ENCODE measurements at places on chromosomes 1 and 21.

- no peak for DNase-seq
Measured at GRCh38 chr21:24716281-24716918, 890.9 kb downstream of the MRPL39 start.

- no peak for DNase-seq
Measured at GRCh38 chr1:55346586-55346985, 131.4 kb upstream of the USP24 start.

DNA sequence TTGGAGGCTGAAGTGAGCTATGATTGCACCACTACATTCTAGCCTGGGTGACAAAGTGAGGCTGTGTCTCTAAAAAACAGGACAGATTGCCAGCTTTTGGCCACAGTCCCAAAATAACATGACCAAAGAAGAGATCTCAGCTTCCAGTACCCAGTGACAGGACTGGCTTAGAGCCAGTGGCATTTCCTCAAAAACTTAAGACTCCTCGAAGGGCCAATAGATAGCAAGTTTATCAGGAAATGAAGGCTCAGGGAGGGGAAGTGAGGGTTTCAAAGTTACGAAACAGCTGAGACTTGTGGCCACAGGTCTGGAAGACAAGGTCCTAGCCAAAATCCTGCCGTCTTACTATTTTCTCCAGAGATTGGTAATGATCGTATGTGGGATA lies 6.3 kb upstream of the TMEM39B start:
- DNase-seq: peak; percentile 12

DNA sequence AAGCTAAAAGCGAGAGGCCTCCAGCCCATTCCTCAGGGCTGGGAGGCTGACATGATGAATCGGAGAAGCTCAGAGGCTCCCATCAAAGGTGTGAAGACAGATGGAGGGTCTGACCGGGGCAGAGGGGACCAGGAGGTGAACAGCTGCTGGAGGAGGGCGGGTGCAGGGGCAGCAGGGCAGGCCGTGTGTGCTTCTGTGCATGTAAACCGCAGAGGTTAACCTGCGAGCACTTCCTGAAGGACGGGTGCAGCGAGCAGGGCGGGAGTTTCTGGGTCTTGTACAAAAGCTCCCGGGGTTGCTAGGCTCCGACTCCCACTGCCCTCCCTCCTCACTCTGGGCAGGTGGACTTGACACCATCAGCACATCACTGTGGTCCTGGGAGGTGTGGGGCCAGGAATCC lies 75.2 kb downstream of the PAX7 start:
- DNase-seq: no peak

DNA sequence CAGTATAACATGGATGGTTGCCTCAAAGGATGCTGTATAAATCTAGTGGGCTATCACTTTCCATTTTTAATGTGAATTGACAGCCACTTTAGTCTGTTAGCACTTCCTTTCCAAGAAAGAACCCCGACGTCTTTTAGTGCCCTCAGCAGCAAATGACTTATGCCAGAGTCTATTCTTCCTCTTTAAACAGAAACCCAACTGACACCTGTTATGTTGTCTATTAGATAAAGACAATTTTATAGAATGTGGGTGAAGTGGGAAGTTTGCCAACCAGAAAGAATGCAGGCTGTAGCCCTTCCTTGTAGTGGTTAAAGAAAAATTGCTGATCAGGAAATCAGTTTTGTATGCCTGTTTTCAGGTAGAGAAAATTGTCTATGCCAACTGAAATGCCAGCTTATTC lies 344.9 kb downstream of the ZNF326 start:
- no peak for DNase-seq

GRCh38 chr1:37947364-37947763 lies 511 bp upstream of the INPP5B start:
- DNase-seq: no peak

DNA sequence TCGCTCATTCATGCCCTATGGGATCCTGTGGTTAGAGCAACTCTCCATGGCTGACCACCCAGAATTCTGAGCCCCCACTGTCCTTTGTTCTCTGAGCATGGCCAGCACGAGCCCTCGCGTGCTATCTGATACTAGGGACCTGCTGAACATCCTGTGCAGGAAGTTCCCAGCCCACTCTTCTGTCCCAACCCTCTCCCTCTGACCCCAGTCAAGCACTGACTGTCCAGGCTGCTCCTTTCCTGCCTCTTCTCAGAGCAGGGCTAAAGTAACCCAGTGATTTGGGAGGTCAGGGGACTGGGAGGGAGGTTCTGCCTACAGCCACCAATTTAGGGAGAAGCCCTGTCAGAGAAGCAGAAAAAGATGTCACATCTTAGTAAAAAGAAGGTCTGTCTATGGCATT lies 21.2 kb downstream of the CYP4B1 start:
- no peak for DNase-seq

- DNase-seq: no peak
Measured at GRCh38 chr1:177190308-177190970, 19.7 kb downstream of the BRINP2 start.

GRCh38 chr1:186882372-186883134 lies 53.8 kb downstream of the PLA2G4A start:
- no peak for DNase-seq

GRCh38 chr1:34710812-34711211 lies 44.0 kb upstream of the GJB5 start:
- no peak for DNase-seq

DNA sequence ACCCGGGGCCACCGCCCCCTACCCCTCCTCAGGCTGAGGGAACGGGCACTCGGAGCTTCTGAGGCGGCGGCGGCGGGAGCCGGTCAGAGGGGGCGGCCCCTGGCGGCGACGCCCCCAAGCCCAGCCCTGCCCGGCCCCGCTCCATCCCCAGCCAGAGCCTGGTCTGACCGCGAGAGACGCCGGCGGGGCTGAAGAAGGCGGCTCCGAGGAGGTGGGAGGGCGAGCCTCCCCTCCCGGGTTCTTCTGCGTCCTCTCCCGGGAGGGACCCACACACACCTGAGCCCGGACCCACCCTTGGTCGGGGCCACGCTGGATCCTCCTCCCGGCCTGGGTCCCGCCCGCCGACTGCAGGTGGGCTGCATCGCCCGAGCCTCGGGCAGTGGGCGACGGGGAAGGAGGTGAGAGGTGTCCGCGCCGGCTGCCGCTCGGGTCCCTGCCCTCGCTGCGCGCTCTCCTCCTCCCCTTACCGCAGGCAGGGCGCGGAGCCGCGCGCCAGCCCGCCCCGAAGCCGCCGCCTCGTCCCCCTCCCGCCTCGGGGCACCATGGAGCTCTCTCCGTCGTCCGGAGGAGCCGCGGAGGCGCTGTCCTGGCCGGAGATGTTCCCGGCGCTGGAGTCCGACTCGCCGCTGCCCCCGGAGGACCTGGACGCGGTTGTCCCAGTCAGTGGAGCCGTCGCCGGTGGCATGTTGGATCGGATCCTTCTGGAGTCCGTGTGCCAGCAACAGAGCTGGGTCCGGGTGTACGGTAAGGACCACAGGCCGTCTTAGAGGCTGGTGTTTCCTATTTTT lies at the start of gene RASAL2:
TSS of gene RASAL2 (plus strand) at position 154 of the 788 bp plus-strand sequence. CDS start at position 543, 389 bp downstream.
- DNase-seq: no peak

GRCh38 chr1:27506703-27507102 lies 16.7 kb upstream of the WASF2 start:
- DNase-seq: no peak

DNA sequence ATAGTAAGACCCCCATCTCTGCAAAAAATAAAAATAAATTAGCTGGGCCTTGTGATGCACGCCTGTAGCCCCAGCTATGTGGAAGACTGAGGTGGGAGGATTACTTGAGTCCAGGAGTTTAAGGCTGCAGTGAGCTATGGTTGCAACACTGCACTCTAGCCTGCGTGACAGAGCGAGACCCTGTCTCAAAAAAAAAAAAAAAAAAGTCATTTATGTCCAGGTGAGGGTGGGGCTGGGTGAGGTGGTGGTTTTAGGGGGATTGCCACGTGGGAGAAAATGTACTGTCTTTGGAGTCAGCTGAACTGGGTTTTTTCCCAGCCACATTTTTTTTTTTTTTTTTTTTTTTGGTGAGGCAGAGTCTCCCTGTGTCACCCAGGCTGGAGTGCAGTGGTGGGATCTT lies 6.7 kb downstream of the PIK3CD start:
- no peak for DNase-seq

- no peak for DNase-seq
Measured at GRCh38 chr1:116907351-116907750, 2.4 kb upstream of the PTGFRN start.

GRCh38 chr1:205989786-205990185 lies 13.4 kb downstream of the RAB7B start:
- DNase-seq: no peak

- DNase-seq: no peak
Measured at GRCh38 chr1:1055841-1056736, 18.0 kb downstream of the RNF223 start.

GRCh38 chr1:53556657-53557227 lies 97.5 kb downstream of the DMRTB1 start:
- no peak for DNase-seq

GRCh38 chr21:39022466-39022862 lies 160.8 kb downstream of the PSMG1 start:
- DNase-seq: no peak

DNA sequence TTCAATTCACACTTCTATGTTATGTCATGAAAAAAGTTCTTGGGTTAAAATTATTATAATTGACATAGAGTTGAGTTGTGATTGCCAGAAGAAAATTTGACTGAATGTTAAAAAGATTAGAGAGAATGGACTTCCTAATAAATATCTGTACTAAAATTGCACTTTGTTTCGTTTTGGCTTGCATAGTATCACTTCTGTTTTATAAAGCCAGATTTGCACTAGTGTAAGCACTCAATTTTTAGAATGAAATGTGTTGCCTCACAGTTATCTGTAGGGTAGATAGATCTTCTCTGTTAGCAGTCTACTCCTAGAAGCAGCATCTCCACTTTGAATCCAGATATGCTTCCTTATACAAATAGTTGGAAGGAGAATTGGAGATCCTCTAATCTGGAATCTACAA lies 95.2 kb upstream of the MPC2 start:
- DNase-seq: no peak

DNA sequence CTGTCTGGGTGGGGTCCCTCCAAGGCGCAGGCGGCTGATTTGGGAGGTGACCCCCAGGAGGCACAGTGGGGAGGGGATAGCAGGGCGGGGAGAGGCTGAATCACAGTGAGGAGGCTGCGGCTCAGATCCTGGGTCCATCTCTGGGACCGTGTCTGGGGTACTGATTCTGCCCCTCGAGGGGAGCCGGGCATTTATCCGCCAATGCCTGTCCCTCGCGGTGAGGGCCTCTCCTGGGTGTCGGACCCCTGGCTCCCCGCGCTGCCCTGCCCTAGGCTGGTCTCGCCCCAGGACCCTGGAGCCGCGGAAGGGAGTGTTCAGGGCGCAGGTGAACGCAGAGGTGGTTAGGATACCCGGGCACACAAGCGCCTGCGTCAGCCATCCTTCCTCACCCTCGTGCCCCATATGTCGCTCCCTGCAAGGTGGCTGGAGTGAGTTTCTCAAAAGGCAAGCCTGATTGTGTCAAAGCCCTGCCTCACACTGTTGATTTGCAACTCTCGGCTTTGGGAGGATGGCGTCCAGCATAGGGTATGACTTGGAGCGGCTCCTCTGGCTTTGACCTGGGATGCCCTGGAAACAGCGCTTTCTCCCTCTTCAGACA lies 530.9 kb downstream of the PTPRU start:
- DNase-seq: no peak

GRCh38 chr1:90731382-90732050 lies 14.4 kb upstream of the BARHL2 start:
- no peak for DNase-seq

- no peak for DNase-seq
Measured at GRCh38 chr1:115925467-115925866, 50.8 kb upstream of the SLC22A15 start.

GRCh38 chr1:157682710-157683437 lies 17.7 kb downstream of the FCRL3 start:
- no peak for DNase-seq

DNA sequence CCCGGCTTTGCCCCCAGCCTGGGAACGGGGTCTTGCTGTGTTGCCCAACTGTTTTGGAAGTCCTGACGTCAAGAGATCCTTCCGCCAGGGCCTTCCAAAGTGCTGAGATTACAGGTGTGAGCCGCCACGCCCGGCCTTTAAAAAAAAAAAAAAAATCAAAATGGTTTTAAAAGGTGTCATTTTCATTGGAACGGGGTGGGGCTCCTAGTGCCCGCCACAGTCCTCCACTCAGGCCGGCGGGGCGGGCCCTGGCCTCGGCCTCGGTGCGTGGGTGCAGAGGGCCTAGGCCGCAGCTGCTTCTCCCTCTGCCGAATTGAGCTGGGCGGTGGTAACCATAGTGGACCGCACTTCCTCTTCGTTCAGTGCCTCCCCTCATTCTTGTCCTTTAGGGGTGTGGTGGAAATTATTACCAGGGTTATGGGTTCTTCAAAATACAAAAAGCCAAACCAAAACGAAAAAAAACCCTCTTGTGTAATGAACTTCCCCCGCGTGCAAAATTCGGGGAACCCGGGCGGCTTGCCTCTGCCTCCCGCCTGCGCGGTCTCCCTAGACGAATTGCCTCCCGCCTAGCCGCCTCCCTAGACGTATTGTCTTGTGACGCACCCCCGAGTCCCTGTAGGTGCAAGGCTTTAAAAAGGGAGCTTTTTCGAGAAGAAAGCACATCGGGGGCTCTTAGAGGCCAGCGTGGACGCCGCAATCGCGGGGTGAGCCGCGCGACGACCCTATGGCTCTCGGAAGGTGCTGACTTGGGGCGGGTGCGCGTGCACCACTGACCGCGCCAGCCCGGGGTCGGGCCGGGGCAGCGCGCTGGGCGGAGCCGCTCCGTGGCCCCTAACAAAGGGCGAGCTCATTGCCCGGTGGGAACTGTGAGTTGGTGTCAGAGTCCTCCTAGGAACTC lies 10.5 kb upstream of the SPEN start:
- DNase-seq: peak; percentile 40

GRCh38 chr1:200970771-200971427 lies 52.6 kb downstream of the KIF21B start:
- DNase-seq: no peak

DNA sequence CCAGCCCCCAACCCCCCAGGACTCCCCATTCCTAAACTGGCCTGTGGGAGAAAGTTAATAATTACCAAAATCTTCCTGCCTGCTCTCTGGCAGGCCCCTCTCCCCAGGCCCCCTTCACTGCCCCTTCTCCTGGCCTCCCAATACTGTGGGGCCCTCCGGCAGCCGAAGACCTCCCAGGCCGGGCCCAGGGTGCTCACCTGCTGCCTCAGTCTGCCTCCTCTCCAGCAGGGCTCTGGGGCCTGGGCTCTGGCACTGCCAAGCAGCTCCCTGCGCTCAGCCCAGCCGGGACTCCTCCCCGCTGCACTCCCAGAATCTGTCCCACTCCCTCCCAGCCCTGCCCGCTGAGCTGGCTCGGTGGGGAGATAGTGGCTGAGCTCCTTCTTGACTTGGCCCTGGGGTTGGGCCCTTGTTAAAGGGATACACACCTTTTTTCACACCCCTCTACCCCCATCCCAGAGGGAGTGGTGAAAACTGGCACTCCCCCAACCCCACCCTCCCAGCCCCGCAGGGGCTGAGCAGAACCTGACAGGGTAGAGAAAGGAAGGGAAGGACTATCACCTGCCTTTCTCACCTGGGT lies at the start of gene S100A16:
TSS of gene S100A16 (minus strand) at position 383 of the 577 bp plus-strand sequence. CDS start 4,986 bp downstream, outside the sequence.
- no peak for DNase-seq

GRCh38 chr1:39177706-39178105 lies 26.8 kb upstream of the MACF1 start:
- DNase-seq: no peak

GRCh38 chr1:234618737-234619049 lies 8.7 kb upstream of the IRF2BP2 start:
- no peak for DNase-seq

Data from esophagus squamous epithelium (tissue), 5 donors.